Left lobe of liver (tissue), 2 donors: ENCODE measurements at places on chromosomes 2 and 18. TPM values are rescaled to one million over a fixed set of nuclear protein-coding genes. Genes with fewer than 3 reads are reported as not detected.

GRCh38 chr2:112827009-112827408, 9.6 kb downstream of the IL1B start:
- no peak for DNase-seq

GRCh38 chr18:27964811-27965210, 212.1 kb downstream of the CDH2 start:
- DNase-seq = no peak

GRCh38 chr2:207264310-207264709, 98.6 kb upstream of the KLF7 start:
- no peak for DNase-seq

GRCh38 chr2:238167761-238168160, 9.0 kb downstream of the ERFE start:
- DNase-seq = no peak

PFN4 gene
- total RNA-seq = 0.45 TPM

TWIST2 gene
- total RNA-seq = not detected

SERPINB13 gene
- total RNA-seq = not detected
